Naive thymus-derived CD8-positive, alpha-beta T cell (primary cell): ENCODE measurements at places on chromosomes 12 and 14. TPM values are rescaled to one million over a fixed set of nuclear protein-coding genes. Genes with fewer than 3 reads are reported as not detected.

DNA sequence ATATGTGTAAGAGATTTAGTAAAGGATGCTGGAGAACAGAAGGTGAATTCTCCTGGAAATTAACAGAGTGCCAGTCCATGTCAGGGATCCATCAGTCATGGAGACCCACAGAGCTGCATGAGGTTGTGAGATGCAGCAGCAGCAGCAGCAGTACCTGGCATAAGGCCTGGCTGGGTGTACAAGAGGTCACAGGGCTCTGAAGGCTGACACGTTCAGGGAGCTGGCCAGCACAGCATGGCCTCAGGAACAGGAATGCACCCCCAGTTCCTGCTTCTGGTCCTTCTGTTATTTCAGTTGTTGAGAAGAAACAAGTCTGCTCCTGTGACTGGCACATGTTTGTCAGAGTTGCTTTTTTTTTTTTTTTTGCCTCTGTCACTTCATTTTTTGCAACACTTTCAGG, 210.8 kb downstream of the CNTN1 start:
- H3K27me3 ChIP-seq = no peaks in the 10 kb centered on the region
- H3K4me1 ChIP-seq = no peaks in the 10 kb centered on the region
- H3K4me3 ChIP-seq = no peak overlapping the region
- no peak overlapping the region for H3K27ac ChIP-seq

GRCh38 chr12:46921764-46922133, 96.0 kb upstream of the SLC38A4 start:
- no peaks in the 10 kb centered on the region for H3K36me3 ChIP-seq
- no peaks in the 10 kb centered on the region for H3K4me1 ChIP-seq
- no peak overlapping the region for H3K27ac ChIP-seq
- H3K4me3 ChIP-seq = no peak overlapping the region

Gene KRT85
- not detected for polyA plus RNA-seq

DNA sequence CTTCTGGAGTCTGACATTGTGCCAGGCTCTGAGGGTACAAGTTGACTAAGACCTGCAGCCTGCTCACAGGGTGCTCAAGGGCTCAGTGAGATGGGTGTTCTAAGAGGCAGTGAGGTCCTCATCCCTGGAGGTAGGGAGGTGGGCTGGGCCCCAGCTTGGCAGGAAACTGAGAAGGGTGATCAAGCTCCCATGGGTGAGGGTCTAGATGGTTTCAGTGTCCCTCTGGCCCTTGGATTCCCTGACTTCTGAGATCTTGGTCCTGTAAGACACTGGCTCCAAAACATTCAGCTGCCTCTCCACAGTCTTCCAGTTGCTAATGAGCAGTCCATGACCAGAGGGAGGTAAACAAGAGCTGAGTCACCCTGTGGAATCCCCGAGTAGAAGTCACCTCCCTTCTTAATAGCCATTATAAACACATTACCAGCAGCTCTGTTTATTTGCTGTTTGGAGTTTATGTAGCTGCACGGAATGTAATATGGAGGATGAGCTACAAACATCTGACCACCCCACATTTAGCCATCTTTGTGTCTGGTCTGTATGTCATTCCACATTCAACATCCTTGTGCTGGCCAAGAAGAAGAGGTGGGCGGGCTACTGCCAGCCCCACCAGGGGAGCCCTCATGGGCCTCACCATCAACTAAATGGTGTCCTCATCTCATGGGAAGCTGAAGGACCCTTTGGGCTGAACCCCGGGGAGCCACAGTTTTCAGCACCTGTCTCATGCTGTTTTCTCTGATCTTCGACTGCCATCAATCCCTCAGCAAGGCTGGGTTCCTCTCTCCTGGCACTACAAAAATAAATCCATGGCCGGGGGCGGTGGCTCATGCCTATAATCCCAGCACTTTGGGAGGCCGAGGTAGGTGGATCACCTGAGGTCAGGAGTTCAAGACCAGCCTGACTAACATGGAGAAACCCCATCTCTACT, 37.2 kb upstream of the BDKRB2 start:
- no peak overlapping the region for H3K4me3 ChIP-seq
- H3K27ac ChIP-seq = no peak overlapping the region
- no peaks in the 10 kb centered on the region for H3K36me3 ChIP-seq
- no peak for DNase-seq

Gene BDKRB1
- polyA plus RNA-seq = not detected

Gene CFAP54
- not detected for polyA plus RNA-seq

GRCh38 chr12:23585156-23585781, 364.2 kb downstream of the SOX5 start:
- H3K27me3 ChIP-seq = no peaks in the 10 kb centered on the region
- no peaks in the 10 kb centered on the region for H3K36me3 ChIP-seq
- no peaks in the 10 kb centered on the region for H3K4me1 ChIP-seq
- no peak for DNase-seq

GRCh38 chr14:50410071-50410470, 13.4 kb upstream of the CDKL1 start:
- H3K4me1 ChIP-seq = no peaks in the 10 kb centered on the region
- no peaks in the 10 kb centered on the region for H3K27me3 ChIP-seq
- DNase-seq = no peak
- H3K36me3 ChIP-seq = peaks cover 12% of the 10 kb centered on the region

Gene GARIN6
- polyA plus RNA-seq = not detected

Gene SRRM4
- not detected for polyA plus RNA-seq

DNA sequence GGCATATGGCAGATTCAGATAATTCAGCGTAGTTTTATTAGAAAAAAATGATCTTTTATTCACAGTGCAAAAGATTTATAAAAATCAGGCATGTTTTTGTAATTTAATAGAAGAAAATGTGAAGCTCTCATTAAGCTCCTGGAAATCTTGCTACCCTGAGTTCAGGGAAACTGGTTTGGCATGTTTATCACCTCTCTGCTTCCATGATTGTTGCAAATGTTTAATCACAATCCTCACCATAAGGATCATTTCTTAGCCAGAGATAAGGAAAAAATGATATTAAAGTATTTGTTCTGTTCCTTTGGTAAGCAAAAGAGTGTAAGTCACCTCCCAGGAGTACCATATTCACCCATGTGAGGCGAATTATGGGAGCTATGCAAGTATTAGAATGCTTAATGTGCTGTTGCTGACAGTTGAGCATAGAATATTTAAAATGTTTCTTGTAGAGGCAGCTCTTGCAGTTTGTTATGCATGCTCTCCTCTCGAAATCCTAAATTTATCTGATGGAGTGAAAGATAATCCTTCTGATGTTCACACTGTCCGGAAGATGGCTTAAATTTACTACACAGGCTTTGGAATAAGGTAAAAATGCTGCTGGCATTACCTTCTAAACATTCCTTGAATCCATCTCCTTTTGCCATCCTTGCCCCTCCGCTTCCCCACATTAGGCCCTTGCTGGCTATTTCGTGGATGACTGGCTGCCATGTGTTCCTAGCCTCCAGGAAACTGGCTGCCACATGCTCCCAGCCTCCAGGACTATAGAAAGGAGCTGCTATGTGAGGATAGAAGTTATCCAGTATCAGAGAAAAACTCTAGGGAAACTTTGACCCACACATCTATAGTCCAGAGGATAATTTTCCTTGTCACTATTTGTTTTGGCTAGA, 115.8 kb upstream of the CCDC198 start:
- H3K4me3 ChIP-seq = no peak overlapping the region
- no peaks in the 10 kb centered on the region for H3K4me1 ChIP-seq
- H3K36me3 ChIP-seq = no peaks in the 10 kb centered on the region
- DNase-seq = no peak
- H3K27me3 ChIP-seq = peaks cover 9% of the 10 kb centered on the region

Gene CAPS2
- polyA plus RNA-seq = 1.3 TPM

Gene GOLT1B
- 19.7 TPM for polyA plus RNA-seq

GRCh38 chr14:61355892-61356325, 34.5 kb downstream of the PRKCH start:
- no peaks in the 10 kb centered on the region for H3K27me3 ChIP-seq
- peak overlapping the region; percentile 76 for H3K4me3 ChIP-seq
- H3K4me1 ChIP-seq = peaks cover 97% of the 10 kb centered on the region
- peaks cover 10% of the 10 kb centered on the region for H3K36me3 ChIP-seq
- H3K27ac ChIP-seq = peak overlapping the region; percentile 85
